ENCODE measurements at places on chromosomes 13 and 19.

DNA sequence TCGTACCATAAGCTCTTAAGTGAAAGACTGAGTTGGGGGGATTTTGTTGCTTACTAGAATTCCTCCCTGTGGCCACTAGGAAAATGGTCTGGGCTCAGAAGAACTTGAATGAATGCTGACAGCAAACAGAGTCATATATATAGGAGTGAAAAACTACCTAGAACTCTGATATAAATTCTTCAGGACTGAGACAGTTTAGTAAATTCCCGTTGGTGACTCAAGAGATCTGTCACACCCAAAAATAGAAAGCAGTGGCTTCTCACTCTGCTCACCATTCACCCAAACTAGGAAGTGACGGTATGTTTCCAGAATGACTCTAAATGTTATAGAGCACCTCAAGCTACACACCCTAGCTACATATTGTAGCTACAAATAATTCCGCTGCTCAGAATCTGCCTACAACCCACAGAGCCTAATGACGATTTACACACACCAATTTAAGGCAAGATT lies 116.2 kb downstream of the TBC1D4 start:
- DNase-seq = no peak

- peak; percentile 64 for DNase-seq
Observed at GRCh38 chr19:35142606-35143230, 337 bp upstream of the FXYD7 start.

- no peak for DNase-seq
Observed at GRCh38 chr13:112450904-112451240, 74.7 kb downstream of the SPACA7 start.

GRCh38 chr19:47779524-47780214 lies 1.2 kb downstream of the SELENOW start:
- DNase-seq = no peak

DNA sequence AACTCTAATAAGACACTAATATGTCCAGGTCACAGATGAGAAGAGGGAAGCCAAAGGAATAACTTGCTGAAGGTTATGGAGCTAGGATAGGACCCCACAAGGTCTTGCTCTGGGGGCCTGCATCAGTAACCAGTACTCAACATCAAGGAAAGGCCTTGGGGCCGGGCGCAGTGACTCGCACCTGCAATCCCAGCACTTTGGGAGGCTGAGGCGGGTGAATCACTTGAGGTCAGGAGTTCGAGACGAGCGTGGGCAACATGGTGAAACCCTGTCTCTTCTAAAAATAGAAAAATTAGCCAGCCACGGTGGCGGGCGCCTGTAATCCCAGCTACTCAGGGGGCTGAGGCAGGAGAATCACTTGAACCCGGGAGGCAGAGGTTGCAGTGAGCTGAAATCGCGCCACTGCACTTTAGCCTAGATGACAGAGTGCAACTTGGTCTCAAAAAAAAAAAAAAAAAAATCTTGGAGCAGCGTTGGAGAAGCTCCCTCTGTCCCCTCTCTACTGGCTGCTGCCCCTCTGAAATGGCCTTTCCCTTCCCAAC lies 1.8 kb downstream of the LONP1 start:
- DNase-seq = peak; percentile 47

DNA sequence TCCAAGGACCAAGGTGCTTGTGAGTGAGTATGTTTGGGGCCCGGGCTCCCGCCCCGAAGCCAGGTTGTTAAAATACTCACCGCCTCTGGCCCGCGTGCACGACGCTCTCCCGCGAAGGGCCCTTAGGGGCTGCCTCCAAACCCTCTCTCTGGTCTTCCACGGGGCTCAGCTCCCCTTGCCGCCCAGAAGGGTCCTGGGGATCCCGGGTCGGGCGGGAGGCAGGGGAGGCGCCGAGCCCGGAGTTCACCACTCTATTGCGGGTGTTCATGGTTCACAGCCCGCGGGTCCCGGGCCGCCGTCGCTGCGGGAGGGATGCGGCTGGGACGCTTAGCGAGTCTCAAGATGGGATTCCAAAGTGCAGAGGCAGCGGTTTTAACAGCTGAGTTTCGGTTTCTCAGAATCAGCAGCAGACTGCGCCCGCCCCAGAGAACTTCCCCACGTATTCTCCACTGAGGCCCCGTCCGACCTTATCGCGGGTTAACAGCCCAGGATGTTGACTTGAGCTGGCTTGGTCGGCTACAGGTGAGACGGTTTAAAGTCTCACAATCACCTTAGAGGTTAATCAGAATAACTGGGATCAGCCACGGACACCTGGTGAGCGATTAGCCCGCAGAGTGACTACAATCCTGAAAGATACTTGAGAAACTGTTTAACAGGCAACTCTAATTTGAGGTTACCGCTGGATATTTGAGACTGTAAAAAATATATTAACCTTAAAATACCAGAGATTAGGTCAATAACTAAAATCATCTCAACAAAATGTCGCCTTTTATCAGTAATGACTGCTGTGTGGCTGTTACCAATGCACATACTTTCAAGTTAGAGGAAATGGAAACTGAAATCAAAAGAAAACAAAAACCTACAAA lies at the start of gene EPSTI1:
Gene EPSTI1 (minus strand): TSS at position 344 of the 866 bp plus-strand sequence. CDS start 76 bp downstream, at position 268.
- peak; percentile 56 for DNase-seq

DNA sequence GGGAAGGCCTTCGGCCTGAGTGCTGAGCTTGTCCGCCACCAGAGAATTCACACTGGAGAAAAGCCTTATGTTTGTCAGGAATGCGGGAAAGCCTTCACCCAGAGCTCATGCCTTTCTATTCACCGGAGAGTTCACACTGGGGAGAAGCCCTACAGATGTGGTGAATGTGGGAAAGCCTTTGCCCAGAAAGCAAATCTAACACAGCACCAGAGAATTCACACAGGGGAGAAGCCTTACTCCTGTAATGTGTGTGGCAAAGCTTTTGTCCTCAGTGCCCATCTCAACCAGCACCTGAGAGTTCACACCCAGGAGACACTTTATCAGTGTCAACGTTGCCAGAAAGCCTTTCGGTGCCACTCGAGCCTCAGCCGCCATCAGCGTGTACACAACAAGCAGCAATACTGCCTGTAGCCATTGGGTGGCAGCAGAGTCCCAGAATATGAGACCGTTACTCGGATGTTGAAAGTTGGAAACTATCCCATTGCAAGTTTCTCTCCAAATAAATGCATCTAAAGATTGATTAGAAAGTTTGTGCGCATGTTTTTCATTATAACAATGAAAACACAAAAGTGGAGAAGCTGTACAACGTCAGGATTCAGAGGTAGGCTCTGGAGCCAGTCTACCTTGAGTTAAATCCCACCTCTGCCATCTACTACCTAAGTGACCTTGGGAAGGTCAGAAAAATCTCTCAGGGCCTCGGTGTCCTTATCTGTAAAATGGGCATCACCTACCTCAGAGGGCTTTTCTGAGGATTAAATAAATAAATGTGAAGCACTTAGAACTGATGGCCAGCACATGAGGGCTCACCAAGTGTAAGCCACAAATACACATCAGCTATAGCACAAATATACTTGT lies 21.1 kb downstream of the ZNF473 start:
- peak; percentile 58 for DNase-seq

- DNase-seq = no peak
Observed at GRCh38 chr19:42185277-42185676, 32.2 kb downstream of the DEDD2 start.

GRCh38 chr13:51797664-51798488 lies 6.1 kb downstream of the DHRS12 start:
- DNase-seq = no peak

DNA sequence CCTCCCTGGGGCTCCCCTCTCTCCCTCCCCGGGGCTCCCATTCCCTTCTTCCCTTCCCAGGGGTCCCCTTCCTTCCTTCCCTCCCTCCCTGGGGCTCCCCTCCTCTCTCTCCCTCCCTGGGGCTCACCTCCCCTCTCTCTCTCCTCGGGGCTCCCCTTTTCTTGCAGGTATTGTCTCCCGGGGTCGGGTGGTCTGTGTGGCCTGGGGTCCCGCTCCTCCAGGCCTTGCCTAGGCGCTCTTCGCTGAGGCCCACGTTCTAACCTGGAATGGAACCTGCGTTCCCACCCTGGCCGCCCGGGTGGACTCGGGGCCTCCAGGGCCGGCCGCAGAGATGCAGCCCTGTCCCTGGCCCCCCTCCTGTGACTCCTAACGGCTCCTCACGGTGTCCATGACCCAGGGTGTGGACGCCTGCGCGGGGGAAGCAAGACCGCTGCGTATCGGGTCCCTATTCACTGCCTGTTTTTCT lies 940 bp upstream of the DCUN1D2 start:
- DNase-seq = no peak

DNA sequence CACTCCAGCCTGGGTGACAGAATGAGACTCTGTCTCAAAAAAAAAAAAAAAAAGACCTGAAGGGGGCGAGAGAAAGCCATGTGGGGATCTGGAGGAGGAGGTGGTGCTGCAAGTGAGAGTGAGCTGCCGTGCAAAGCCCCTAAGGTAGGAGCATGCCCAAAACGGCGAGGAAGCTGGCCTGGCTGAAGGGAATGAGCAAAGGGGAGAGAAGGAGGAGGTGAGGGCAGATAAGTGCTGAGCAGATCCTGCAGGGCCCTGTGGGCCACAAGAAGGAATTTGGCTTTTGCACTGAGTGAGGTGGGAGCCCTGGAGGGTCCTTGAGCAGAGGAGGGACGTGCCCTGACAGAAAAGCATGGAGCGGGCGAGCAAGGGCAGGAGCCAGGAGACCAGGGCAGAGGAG lies 19.4 kb upstream of the ADGRE5 start:
- no peak for DNase-seq

GRCh38 chr19:19406878-19407632 lies 1.6 kb downstream of the GATAD2A start:
- DNase-seq = no peak

DNA sequence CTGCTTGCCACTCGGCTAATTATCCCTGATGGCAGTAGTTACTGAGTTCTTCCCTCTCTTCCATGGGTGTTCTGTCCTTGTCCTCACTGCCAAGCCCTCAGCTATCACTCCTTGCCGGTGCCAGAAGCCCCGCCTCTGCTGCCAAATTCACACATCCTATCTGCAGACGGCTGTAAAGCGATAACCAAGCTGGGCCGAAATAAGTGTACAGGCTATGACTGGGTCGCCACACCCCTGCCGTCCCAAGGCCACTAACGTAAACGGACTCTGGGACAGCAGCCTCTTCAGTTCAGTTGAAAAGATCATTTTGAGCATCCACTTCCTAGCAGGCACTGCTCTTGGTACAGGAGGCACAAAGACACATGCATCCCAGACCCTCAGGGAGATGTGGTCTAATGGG lies 13.3 kb downstream of the SLC7A1 start:
- DNase-seq = no peak

- DNase-seq = no peak
Observed at GRCh38 chr13:74669149-74669548, 534.9 kb upstream of the KLF12 start.

DNA sequence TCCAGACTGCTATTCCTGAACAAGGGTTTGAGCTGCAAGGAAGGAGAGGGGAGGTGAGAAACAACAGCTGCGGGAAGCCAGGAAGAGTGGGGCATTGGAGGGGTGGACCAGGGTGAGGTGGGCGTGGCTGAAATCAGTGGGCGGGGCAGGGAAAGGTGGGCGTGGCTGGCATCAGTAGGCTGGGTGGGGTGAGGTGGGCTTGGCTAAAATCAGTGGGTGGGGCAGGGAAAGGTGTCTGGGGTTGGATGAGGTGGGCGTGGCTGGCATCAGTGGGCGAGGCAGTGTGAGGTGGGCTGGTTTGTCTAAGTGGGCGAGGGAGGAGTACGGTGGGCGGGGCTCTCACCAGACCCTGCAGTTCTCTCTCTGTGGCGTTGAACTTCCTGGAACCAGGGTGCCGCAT lies 87.6 kb downstream of the MUC16 start:
- DNase-seq = no peak

- DNase-seq = no peak
Observed at GRCh38 chr19:3617463-3617862, 9.1 kb downstream of the CACTIN start.

GRCh38 chr13:45807520-45808099 lies 43.9 kb downstream of the SIAH3 start:
- DNase-seq = no peak

DNA sequence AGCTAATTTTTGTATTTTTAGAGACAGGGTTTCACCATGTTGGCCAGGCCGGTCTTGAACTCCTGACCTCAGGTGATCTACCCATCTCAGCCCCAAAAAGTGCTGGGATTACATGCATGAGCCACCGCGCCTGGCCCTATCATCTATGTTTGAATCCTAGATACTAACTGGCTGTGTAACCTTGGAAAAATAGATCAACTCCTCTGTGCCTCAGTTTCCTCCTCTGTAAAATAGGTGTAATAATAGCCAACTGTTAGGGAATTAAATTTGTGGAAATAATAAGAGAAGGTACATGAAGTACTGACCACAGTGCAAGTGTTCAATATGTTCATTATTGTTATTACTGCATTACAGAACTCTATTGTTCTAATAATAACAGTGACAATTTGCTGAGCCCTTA lies 4.3 kb downstream of the SPTBN4 start:
- no peak for DNase-seq

DNA sequence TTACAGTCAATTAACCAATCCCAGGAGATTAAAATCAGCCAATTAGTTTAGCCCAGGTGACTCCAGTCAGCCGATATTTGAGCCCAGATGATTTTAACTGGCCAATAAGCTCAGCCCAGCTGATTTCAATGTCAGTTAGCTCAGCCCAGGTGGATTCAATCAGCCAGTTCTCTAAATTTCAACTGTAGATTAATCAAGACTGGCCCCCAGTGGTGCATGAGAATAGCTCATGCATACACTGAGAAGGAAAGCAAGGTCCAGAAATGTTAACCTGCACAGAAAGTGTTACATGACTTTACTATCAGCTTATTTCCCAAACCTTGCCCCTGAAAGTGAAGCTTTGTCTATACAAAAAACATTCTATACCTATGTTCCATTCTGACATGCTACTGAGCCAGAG lies 55.4 kb upstream of the ZNF724 start:
- no peak for DNase-seq

DNA sequence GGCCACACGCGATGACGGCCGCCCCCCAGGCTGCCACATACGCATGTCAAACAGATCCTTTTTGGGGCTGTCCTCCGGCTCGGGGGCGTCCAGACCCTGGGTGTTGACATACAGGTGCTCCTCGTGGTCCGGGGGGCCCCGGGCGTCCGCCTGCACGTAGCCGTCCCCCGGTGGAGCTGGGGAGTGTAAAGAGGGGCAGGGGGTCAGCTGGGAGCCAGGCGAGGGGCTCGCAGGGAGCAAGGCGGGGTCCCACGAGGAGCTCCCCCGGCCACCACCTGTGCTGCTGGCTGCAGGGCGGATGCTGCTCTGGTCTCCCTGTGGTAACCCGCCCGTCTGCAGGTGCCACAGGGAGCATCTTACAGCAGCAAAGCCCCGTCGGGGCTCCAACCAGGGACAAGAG lies 16.1 kb upstream of the C2CD4C start:
- no peak for DNase-seq

GRCh38 chr13:97719736-97720135 lies 233.7 kb upstream of the IPO5 start:
- DNase-seq = no peak

DNA sequence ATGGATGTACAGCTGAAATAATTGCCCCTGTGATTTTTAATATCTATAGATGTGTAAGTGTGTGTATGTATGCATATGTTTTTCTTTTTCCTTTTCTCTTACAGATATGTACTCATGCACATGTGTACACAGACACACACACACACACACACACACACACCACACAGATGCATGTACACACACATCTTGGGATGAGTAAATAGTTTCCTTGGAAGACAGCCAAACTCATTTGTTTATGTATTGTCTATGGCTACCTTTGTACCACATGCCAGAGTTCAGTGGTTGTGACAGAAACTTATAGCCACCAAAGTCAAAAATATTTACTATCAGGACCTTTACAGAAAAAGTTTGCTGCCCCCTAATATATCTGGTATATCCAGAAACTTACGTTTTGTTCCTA lies 192.6 kb downstream of the MAB21L1 start:
- no peak for DNase-seq

Measured in stimulated activated CD4-positive, alpha-beta T cell treated with anti-CD3 and anti-CD28 coated beads, Interleukin-2, amount 100 ng/mL, for 48 hours (primary cell).